ENCODE measurements at places on chromosomes 7 and 10.
A peak's percentile ranks its signal among the peaks of the same experiment; 100 is the strongest.

GRCh38 chr7:37516664-37517063 lies 68.0 kb upstream of the ELMO1 start:
- no peak for DNase-seq

GRCh38 chr7:43694399-43694748 lies 34.9 kb downstream of the COA1 start:
- DNase-seq, result no peak

GRCh38 chr10:77204171-77204570 lies 433.4 kb downstream of the KCNMA1 start:
- no peak for DNase-seq

DNA sequence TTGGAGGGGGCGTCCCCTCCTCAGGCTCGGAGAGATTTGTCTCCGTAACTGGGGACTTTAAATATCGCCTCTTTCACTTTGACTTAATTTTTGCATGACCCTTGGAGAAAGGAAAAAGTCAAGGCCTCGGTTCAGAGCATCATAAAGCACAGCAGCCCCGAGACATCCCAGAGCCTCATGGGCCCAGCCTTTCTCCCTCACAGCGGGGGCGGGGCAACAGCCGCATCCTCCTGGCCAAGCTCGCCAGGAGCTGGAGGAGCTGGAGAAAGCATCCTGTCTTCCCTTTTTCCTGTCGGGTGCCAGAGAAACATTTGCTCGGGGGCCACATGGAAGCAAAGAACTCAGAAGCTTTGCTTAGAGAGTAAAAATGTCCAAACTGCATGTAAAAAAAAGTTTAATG lies 43.6 kb upstream of the DPYSL4 start:
- no peak for DNase-seq

DNA sequence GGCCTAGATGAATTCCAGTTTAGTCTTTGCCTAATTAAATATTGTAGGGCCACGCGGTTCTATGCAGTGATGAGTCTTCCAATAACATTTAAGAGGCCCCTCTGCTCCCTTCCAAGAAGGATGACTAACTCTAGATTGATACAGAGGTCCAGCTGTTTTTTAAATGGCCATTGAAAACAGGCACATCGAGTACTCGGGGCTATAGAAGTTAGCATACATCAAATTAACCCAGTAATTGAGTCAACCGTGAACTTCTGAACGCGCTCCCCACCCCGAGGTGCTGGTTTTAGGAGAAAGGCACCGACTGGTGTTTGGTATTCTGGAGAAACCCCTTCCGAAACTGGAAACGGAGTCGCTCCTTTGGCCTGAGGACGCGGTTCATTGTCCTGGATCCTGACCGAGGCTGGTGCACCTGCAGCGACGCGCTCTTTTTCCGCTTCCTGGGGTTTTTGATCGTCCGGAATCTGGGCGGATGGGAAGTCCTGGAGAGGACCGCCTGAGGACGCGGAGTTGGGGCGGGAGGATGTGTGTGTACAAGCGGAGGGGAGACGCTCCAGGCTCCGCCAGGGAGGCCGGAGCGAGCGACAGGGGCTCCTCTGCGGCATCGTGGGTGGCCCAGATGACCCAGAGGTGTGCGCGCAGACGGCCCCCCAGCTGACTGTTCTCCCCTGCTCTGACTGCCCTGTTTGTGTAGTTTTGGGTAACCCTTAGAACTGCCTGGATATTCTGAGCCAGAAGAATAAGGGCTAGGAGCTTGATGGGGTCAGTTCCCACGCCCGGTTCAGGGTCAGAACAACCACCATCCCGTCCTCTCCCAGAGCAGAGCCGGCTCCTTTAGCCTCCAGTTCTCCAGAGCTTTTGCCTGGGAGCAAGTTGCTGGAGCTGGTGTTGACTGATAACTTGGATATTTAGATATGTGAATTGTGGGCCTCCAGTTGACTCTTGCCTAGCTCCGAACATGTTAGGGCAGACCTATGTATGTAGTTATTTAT lies 711 bp downstream of the FAM221A start:
- DNase-seq, result peak; percentile 76

DNA sequence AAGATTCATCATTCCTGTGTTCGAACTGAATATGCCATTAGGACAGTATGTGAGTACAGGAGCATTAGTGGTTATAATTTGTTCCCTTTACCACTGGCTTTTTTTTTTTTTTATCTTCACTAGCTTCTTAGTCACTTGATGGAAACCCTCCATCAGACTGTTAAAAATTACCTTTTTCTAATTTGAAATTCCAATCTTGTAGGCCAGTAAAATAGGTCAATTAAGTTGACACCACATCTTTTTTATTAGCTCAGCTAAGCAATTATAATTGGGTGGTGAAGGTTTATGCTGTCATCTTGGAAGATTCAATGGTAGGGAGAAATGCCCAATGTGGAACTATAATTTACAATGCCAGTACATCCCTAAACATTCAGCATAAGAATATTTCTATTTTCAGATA lies 6.1 kb downstream of the NRCAM start:
- no peak for DNase-seq

DNA sequence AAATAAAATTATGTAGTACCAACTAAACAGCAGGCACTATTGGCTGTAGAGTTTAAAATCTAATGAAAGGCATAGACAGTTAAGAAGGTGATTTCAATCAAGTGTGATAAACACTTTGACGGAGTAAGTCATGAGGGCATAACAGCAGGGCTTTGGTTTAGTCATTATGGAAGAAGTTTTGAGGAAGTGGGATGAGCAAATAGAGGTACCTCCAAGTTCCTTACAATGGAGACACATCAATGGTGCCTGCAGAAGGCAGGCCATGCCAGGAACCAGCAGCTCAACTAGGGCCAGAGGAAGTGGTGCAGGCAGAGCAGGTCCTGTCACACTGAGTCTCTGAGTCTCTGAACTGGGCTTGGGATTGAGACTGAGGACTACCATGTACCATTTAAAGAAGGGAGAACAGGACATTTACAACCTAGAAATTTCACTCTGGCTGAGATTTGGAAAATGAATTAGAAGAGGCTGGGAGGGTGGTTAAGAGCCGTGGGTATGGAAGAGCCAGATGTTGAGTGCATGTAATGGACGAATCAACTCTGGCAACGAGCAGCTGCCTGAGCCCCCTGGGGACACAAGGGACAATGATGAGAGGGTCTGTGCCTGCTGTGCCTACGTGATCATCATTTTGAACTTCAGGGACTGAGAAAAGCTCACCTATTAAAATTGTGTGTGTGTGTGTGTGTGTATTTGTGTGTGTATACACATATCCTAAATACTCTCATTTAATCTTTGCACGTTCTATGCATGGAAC lies 208.7 kb upstream of the POM121L12 start:
- DNase-seq, result no peak

GRCh38 chr7:102085218-102085772 lies 201.4 kb upstream of the SH2B2 start:
- no peak for DNase-seq

GRCh38 chr7:139321071-139321745 lies 19.9 kb upstream of the FMC1 start:
- DNase-seq, result no peak

DNA sequence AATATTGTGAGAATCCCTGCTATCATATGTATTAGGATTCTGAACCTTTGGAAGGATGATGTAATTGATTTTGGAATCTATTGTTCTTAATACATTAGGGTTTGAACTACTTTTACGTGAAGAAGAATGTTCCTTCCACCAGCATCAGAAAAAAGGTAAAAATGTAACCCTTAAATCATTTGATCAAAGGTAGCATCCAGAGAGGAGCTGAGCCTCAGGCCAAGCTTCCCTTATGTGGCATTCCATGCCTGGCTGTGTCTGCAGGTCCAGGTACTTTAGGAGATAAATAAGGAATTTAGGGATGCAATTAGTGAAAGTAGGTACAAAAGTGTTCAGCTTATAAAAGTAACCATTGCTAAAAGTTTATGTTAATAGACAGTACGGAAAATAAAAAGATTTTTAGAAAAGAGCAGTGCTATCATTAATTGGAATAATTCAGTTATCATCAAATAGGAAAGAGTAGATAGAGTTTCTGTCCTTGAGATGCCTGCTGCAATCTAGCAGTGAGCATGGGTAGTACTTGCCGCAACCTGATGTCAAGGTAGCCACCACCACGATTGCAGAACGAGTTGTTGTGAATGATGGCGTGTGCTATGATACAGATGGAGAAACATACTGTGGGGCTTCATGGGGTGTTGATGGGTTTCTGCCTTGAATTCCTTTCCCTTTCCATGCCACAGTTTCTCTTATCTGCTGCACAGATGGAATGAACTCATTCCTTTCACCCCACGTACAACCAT lies 228.8 kb downstream of the GATA3 start:
- DNase-seq, result no peak

DNA sequence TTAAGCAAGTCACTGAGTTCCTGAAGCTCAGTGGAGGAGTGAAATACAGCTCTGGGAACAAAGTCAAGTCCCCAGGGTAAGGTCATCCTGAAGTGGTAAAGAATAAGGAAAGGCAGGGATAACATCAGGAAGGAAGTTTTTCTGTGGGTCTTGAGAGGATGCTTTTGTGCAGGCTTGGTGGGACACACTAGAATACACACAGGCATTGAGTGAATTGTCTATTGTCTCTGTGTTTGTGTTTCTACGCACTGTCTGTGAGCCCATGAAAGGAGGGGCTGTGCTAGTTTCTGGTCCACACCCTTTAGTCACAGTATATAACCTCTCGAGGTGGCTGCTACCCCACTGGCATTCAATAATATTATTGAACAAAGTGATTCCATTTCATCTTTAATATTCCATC lies 95.8 kb upstream of the ABCB5 start:
- no peak for DNase-seq

GRCh38 chr7:26372249-26372648 lies 80.6 kb downstream of the SNX10 start:
- no peak for DNase-seq

DNA sequence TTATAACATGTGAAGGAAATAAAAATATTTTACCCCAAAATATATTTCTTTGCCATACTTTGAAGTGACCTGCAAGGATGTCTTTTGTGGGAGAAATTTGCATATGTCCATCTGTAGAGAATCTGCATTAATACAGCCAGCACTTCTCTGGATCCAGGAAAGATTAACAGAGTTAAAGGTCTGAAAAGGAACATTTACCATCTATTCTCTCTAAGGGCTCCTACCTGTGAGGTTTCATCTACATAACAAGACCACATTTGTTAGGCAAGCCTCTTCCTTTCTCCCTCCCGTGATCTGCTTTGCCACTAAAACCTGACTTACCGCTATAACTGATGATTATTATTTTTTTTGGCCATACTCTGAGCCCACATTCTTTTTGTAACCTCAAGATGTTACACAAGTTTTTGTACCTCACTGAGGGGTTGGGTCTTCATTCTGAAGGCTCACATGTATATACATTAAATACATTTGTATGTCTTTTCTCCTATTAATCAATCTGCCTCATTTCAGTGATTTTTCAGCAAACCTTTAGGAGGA lies 129.4 kb downstream of the AKR1D1 start:
- no peak for DNase-seq

GRCh38 chr7:122182081-122182480 lies 38.0 kb upstream of the AASS start:
- DNase-seq, result no peak

GRCh38 chr10:119970107-119970506 lies 77.6 kb downstream of the SEC23IP start:
- no peak for DNase-seq

GRCh38 chr10:72480861-72481260 lies 126.1 kb upstream of the DNAJB12 start:
- DNase-seq, result no peak

DNA sequence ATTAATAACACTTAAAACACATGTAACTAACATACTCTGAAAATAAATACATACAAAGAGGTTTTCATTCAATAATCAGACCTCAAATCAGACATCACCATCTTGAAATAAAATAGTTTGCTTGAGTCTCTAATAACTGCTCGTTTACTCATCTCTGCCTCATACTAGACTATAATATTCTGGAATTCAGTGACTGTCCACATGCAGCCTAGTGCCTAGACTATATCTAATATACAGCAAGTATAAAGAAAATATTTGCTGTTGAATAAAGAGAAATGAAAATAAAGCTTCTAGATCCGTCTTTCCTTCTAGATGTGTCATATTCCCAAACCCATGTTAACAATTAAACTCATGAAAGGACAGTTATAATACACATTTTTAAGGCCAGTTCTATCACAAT lies 236.3 kb upstream of the LRRN3 start:
- no peak for DNase-seq

DNA sequence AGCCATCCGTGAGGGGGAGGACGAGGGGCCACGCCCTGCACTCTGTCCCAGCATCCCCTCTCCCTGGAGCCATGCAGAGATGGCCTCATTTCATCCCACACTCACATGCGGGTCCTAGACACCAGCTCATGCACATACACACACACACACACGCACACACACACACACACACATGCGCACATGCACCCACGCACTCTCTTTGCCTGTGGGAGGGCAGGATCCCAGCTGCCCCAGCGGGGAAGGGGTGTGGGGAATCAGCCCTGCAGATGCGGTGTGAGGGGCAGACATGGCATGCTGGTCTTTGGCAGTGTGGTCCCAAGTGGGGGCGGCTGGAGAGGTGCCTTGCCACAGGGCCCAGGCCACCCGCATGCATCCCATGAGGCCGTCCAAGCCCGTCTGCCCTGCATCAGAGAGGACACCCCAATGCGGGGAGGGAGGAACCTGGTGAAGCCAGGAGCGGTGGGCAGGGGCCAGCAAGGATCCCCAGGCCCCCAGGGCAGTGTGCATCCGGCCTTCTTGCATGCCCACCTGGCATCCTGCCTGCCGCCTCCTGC lies 68.1 kb downstream of the LHPP start:
- DNase-seq, result no peak

GRCh38 chr7:2983586-2983985 lies 60.1 kb downstream of the CARD11 start:
- no peak for DNase-seq

DNA sequence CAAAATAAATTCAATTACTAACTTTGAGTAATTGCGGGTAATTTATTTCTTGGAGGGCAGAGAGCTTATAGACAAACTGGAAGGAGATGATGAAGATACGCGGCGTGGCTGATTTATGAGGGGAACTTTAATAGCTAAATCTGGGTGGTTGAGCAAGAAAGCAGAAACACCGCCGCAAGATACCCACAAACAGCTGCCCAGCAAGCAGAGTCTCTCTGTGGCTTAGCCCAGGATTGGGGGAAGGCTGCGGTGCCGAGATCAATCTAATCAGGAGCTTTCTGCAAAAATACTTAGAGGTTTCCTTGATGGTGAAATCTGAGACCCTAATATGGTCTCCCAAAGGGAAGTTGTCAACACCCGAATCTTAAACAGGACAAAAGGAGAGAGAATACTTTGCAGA lies 94.9 kb upstream of the MGMT start:
- no peak for DNase-seq

DNA sequence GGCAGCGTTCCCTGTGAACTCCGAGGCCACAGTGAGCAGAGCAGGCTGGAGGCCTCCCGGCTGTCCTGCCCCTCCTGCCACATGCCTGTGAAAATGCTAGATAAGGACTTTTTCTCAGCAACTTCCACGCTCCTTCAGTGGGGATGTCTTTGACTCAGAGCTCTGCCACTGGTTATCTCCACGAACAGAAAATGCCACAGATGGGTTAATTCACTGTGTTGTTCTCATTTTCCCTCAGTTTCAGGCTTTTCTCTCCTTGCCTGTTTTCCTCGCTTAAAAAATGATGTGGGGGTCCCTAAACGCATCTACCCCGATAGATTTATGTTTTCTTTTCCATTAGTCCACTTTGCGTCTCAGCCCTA lies 51.3 kb downstream of the IKZF1 start:
- no peak for DNase-seq

- no peak for DNase-seq
Measured at GRCh38 chr10:55782181-55782580, 578.9 kb downstream of the ZWINT start.

- no peak for DNase-seq
Measured at GRCh38 chr10:48695636-48696534, 11.2 kb downstream of the WDFY4 start.

All from renal cortex interstitium (tissue), 15 donors.